ENCODE measurements at places on chromosomes 11 and 22.
A peak's percentile ranks its signal among the peaks of the same experiment; 100 is the strongest.

DNA sequence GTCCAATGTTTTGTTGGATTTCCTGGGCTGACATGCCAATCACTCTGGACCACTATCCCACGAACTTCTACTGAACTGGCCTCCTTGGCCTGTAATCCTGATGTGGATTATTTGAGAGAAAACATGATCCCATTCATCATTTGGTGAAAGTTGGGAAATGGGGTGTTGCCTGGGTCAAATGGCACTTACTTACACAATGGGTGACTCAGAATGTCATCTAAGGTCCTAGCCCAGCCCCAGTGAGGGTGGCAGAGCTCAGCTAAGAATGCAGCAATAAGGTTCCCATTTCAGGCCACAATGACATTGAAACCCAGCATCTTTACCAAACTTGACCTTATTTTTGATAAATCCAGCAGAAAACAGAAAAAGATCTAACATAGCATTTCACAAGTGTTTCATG lies 8.0 kb upstream of the DSCAML1 start:
- no peak for DNase-seq

GRCh38 chr11:9581556-9582161 lies 8.2 kb downstream of the WEE1 start:
- DNase-seq = no peak

- no peak for DNase-seq
These were observed 101.4 kb upstream of the MTNR1B start for GRCh38 chr11:92867913-92868619.

DNA sequence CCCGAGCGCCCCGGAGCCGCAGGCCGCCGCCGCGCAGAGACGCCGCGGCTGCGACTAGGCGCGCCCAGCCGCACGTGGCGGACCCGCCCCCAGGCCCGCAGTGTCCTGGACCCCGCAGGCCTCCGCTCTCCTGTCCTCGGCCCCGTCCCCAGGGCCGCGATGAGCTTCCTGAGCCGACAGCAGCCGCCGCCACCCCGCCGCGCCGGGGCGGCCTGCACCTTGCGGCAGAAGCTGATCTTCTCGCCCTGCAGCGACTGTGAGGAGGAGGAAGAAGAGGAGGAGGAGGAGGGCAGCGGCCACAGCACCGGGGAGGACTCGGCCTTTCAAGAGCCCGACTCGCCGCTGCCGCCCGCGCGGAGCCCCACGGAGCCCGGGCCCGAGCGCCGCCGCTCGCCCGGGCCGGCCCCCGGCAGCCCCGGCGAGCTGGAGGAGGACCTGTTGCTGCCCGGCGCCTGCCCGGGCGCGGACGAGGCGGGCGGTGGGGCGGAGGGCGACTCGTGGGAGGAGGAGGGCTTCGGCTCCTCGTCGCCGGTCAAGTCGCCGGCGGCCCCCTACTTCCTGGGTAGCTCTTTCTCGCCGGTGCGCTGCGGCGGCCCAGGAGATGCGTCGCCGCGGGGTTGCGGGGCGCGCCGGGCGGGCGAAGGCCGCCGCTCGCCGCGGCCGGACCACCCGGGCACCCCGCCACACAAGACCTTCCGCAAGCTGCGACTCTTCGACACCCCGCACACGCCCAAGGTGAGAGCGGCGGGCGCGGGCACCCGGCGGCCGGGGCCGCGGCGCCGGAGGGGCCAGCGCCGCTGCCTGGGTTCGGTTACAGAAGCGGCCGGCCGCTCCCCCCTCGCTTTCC lies 528 bp downstream of the WEE1 start:
- no peak for DNase-seq

DNA sequence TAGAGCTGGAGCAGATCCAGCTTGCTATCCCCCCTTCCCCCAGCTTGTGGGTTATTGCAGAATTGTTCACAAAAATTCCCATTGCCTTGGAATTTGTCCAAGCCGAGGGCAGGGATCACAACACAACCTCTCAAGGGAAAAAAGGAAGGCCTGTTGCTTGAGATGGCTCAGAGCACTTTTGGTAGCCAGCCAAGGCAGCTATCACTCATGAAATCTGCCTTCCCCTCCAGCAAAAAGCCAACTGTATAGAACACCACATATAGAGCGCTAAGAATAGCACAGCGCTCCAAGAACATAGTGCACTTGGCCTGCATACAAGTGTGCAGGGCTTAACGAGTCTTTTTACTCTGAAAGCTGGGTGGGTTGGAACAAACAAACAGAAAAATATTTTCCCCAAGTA lies 46.2 kb downstream of the FAM83F start:
- peak; percentile 64 for DNase-seq

- DNase-seq = peak; percentile 11
These were observed 33.3 kb downstream of the ANO1 start for GRCh38 chr11:70111269-70112016.

DNA sequence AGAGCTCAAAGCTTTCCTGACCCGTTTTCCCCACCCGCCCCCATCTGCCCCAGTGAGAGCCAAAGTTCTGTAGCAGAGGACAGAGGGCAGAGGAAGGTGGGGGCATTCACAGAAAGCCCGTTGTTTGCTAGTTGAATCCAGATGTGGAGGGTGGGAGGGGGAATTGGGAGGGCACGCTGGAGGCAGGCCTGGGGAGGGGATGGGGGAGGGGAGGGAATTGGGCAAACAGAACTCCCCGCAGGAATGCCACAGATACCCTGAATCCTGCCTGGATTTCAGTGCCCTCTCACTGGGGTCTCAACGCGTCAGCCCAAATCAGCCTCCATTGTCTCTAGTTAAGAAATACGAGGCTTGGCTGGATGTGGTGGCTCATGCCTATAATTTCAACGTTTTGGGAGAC lies 12.9 kb upstream of the OAF start:
- DNase-seq = no peak

DNA sequence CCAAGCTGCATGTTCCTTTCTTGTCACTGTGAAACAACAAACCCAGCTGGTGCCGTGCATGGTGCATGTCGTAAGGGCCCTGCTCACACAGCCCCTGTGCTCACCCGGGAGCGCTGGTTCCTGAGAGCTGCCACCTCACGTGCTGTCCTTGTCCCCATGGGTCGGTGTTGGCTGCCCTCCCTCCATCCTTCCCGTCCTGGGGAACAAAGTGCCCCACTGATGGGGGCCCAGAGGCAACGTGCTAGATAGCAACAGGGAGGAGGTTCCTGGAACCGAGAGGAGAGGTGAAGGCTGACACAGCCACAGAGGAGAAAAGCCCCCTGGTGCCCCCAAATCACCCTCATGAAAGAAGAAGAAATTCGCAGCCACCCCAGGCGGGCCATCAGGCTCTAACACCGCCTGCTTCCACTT lies 56.6 kb upstream of the SLC22A12 start:
- DNase-seq = no peak

- DNase-seq = no peak
These were observed 11.4 kb upstream of the SEC14L3 start for GRCh38 chr22:30483169-30483568.

GRCh38 chr11:60348116-60348515 lies 21.1 kb downstream of the MS4A6E start:
- DNase-seq = no peak

DNA sequence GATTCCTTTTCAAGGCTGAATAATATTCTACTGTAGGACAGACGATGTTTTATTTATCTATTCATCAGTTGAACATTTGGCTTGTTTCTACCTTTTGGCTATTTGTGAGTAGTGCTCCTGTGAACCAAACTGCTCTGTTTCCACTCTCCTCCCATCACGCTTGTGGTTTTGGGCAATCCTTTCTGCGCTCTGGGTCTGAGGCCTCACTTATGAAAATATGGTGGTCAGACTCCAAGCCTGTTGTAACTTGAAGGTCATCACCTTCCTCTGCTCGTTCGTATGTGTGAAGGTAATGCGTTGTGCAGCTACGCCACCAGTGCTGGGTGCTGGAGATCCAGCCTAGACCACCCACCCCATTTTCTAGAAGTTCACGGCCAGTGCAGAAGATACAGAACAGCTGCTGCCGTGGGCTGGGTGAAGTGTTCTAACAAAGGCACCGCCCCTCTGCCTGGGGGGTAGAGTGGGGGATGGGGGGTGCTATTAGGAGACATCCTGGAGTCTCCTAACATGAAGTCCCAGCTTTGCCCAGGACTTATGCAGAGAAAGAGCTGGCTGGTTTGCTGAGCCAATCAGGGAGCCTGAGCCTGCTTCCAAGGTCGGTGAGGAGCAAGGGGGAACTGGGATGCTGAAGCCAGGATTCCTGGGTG lies 21.0 kb downstream of the PTPN5 start:
- DNase-seq = no peak

GRCh38 chr11:110071197-110071596 lies 22.0 kb upstream of the ZC3H12C start:
- no peak for DNase-seq

GRCh38 chr11:3753110-3753509 lies 44.2 kb downstream of the NUP98 start:
- no peak for DNase-seq

DNA sequence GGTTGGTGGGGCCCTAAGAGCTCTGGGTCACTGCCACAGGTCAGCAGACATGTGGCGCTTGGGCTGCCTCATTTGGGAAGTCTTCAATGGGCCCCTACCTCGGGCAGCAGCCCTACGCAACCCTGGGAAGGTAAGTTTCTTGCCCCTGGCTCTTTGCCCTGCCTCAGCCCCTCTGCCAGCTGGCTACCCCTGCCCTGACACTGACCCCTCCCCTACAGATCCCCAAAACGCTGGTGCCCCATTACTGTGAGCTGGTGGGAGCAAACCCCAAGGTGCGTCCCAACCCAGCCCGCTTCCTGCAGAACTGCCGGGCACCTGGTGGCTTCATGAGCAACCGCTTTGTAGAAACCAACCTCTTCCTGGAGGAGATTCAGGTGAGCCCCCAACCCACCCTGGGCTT lies 1.9 kb downstream of the SCYL1 start:
- no peak for DNase-seq

DNA sequence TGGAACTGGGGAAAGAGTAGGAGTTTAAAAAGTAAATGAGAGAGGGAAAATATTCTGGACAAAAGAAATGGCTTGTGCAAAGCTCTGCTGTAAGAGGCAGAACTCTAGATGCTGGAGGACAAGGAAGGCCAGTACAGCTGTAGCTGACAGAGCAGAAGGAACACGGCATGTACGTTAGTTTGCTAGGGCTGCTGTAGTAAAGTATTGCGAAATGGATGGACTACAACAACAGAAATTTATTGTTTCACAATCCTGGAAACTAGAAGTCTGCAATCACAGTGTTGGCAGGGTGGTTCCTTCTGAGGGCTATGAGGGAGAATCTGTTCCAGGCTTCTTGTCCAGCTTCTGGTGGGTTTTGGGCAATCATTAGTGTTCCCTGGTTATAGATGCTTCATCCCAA lies 454.4 kb downstream of the NTM start:
- no peak for DNase-seq

DNA sequence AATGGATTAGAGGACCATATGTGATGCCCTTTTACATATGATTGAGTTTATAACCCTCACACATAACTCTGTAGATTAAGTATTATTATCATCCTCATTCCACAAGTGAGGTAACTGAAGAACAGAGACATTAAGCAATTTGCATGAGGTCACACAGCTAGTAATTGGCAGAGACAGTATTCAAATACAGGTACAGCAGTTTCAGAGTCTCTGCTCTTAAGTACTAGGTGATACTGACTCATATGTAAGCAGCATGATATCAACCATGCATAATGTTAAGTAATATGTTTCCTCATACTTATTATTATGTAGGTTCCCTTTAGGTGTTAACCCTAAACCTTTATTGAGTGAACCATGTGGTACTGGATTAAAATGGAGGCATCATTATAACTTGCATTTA lies 1562.4 kb upstream of the RAG2 start:
- no peak for DNase-seq

DNA sequence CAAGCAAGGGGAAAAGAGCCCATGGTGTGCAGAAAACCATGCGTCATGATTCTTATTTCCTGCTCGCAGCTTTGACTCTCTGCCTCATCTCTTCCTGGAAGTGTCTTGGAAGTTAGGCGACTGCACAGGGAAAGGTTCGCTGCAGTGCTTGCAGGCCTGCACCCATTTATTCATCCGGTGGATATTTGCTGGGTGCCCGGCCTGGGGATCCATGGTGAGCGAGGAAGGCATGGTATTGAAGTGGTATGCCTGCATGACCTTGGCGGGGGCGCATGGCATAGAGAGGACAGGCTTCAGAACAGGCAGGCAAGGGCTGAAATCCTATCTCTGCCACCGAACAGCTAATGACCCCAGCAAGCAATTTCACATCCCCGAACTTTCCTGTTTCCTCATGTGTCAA lies 40.6 kb downstream of the FAM83F start:
- DNase-seq = no peak

- DNase-seq = no peak
These were observed 396.9 kb upstream of the SYN3 start for GRCh38 chr22:33455036-33455435.

- DNase-seq = peak; percentile 70
These were observed 15.1 kb downstream of the CHRM1 start for GRCh38 chr11:62905927-62906531.
